ENCODE measurements at places on chromosomes 2 and 18.

DNA sequence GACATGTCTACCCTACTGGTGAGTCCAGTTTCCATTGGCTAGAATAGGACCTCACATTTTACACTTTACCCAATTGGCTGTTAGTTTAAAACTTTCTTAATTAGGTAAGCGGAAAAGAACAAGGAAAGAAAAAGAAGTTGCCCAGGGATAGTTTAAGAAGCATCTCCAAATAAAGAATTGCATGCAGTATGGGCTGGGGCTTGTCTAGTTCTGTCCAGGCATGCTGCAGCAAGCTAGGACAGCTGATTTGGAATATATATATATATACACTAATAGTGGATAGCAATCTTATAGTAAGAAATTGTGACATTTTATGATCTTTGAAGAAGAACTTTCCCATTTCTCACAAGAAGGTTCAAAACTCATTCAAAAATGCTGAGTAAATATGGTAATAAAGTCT is 90.0 kb upstream of the ERBB4 start:
- no peak for DNase-seq

DNA sequence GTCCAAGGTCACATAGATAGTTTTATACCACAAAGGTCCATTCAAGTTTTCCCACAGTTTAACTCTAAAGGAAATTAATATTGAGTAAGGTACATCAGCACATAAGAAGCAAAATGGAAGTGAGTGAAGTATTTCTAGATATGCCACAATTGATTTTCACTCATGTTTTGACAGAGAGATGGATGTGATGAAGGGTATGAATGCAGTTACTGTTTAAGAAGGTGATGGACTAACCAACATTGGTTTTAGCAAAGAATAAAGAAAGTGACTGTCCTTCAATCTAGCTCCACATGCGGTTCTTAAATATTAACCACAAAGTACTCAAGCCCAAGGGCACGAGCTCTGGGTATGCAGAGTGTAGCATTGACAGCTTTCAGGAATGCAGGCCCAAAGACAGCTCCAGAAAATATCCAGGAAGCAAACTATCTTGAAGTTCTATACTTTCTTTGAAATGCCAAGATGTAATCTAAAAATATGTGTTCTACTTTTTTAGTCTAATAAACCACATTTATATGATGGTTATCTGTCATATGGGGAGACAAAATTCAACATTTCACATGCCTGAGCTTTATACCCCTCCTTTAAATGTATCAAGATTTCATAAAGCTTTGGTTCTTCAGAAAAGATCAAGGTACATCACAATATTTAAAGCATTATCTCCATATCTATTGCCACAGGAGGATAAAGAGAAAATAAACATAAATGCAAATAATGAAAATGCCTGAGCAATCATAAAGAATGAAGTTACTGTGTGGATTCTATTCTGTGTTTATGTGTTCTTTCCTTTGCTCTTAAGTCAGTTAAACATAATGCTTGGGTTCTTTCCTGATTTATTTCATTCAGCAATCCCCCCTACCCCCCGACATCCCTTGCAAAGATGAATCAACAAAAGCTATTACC is 6.7 kb upstream of the SCN1A start:
- no peak for DNase-seq

DNA sequence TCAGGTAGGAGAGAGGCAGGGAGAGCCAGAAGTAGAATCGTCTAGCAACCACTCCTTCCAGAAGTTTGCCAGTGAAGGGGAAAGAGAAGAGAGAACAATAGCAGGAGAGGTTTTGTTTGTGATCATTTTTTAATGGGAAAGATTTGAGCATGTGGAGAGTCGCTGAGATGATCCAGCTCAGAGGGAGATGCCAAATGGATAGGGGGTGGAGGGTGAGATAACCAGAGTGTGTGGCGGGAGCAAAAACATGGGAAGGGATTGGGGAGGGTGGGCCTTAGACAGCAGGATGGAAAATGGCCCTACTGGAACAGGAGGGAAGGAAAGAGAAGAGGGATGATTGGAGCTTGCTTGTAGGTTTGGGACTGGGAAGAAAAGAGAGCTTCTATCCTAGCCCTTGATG is 269.8 kb downstream of the GLI2 start:
- no peak for DNase-seq

DNA sequence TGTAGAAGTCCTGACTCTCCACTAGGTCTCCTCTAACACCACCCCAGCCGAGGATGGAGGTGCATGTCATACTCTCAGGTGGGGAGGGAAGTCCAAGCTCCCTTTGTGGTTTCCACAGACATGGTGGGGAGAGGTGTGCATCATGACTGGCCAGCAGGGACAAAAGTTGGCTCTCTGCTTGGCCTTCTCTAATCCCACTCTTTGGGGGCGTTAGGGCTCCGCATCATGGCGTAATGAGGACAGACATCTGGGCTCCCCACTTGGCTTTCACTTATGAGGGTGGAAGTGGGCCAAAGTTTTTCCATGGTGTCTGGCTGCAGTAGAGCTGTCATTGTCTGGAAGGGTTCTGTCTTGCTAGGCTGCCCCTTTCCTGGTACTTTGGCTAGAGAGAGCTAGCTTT is 80.7 kb upstream of the DAPL1 start:
- DNase-seq: no peak

DNA sequence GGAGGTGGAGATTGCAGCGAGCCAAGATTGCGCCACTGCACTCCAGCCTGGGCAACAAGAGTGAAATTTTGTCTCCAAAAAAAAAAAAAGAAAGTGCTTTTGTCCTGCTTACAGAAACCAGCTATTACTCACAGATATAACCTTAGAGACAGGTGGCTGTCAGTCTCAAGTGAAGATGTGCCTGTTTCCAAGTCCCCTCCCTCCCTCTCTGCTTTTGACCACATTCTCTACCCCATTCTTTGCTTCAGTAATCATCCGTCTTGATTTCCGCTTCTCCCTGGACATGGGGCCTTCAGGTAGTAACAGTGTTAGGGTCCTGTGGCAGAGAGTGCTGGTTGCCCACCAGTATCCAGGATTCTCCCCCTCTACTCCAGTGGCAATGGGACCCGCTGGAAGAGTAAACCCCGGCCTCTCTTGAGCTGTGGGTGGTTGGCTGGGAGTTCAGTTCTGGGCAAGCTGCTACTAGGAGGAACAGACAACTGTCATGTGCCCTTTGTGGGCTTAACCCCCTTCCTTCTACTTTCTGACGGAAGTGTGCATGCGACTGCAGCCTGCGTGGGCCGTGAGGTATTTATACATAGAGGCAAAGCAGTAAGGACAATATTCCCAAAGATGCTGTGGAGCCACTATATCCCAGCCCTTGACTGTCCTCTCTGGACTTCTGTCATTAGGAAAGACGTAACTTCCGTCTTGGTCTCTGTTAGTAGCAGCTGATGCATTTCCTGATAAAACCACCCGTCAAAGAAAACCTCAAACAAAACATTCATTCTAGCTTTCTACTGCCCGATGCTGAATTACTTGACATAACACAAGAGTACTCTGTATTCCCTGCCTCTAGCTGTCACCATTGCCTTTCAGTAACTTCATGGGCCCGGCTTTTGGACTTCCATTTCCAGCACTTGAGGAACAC is 17.8 kb downstream of the PDCL3 start:
- no peak for DNase-seq

- DNase-seq: no peak
Measured at GRCh38 chr18:55287935-55288868, 299.8 kb downstream of the TCF4 start.

GRCh38 chr2:23137166-23137565 is 247.8 kb upstream of the KLHL29 start:
- DNase-seq: no peak

- no peak for DNase-seq
Measured at GRCh38 chr2:195026261-195026660, 630.8 kb upstream of the SLC39A10 start.

- DNase-seq: peak; percentile 63
Measured at GRCh38 chr2:121071034-121071504, 213.9 kb downstream of the TFCP2L1 start.

DNA sequence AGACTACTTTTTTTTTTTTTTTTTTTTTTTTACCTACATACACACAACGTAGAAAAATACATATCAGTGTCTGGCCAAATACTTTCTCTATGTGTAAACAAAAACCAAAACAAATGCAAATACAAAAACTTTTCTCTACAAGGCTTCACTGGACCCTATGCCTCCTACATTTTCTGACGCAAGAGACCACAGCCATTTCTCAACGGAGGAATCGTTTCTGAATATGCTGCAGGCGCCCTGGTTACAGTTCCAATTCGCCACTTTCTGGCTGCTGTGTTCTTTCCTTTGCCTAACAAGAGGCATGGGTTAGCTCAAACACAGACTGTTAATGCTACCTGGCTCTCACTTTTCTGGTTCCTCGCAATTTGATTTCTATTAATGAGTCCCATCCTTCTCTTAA is 96.4 kb downstream of the EPB41L3 start:
- DNase-seq: no peak

GRCh38 chr2:239610457-239611221 is 209.8 kb upstream of the HDAC4 start:
- no peak for DNase-seq

- no peak for DNase-seq
Measured at GRCh38 chr2:9364791-9365497, 58.4 kb downstream of the ITGB1BP1 start.

DNA sequence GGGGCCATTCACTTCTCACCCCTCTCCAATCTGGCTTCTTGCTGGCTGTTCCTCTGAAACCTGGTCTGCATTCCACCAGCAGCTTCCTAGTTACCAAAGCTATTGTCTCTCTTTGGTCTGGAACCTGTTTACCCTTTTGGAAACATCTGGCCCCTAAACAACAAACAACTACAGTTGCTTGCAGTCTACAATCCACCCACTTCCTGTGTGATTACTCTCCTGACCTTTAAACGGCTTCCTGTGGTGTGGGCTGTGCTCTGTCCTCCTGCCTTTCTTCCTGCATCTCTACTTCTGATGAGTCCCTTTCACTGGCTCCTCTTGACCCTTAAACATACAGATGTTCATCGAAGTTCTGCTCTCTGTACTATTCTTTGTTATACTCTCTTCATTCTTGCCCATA is 303.8 kb downstream of the TDRD15 start:
- DNase-seq: no peak

GRCh38 chr2:41759880-41760279 is 287.9 kb upstream of the PKDCC start:
- no peak for DNase-seq

DNA sequence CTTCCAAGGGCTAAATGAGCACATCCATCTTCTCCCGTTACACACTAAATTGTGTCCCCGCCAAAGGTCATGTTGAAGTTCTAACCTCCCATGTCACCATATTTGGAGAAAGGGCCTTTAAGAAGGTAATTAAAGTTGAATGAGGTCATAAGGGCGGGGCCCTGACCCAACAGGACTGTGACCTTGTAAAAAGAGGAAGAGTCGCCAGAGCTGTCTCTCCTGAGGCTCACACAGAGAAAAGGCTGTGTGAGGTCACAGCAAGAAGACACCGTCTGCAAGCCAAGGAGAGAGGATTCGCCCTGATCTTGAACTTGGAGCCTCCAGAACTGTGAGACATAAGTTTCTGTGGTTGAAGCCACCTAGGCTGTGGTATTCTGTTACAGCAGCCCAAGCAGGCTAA is 24.1 kb downstream of the TRABD2A start:
- no peak for DNase-seq

- DNase-seq: no peak
Measured at GRCh38 chr2:168889635-168890005, 610 bp downstream of the SPC25 start.

GRCh38 chr2:50385349-50385748 is 646.6 kb downstream of the NRXN1 start:
- no peak for DNase-seq

- no peak for DNase-seq
Measured at GRCh38 chr2:163731735-163732134, 4.1 kb downstream of the FIGN start.

- DNase-seq: no peak
Measured at GRCh38 chr18:11156978-11157377, 7.6 kb upstream of the PIEZO2 start.

- no peak for DNase-seq
Measured at GRCh38 chr18:23320709-23321236, 132.3 kb upstream of the RIOK3 start.

DNA sequence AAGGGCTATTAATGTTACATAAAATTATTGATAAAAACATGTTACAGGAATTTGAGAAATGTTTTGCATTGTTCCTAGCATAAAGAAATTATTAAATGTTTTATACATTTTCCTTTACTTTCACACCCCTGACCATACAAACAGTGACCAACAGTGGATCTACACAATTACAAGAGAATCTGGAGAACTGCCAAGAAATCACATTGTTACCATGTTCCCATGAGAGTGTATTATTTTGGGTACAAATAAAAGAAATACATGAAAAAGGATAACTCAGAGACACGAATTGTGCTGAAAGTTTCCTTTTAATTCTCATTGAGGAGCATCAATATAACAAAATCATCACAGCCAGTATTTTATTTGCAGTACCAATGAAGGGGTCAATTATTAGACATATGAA is 150.1 kb downstream of the WDPCP start:
- no peak for DNase-seq

GRCh38 chr18:65938592-65939372 is 188.0 kb downstream of the CDH7 start:
- DNase-seq: no peak

DNA sequence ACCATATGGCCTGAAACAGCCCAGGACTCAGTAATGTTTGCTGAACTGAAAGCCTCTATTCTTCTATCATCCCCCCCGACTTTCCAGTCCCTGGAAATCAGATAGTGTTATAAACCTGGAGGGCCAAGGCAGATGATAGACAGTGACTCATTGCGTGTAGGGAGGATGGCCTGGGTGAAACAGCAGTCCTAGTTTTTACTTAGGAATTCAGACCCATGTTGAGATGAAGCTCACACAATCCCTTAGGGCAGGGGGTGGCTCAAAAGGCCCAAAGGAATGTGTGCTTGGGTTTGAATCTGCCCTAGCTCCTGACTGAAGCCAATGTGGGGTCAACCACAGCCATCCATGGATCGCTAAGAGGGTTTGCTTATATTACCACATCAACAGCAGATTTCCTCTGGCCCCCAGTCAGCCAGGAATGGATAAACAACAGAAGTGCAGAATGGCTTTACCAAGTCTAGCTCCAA is 43.9 kb upstream of the STPG4 start:
- DNase-seq: no peak

GRCh38 chr2:217393585-217394032 is 533.7 kb upstream of the TNP1 start:
- DNase-seq: peak; percentile 79

DNA sequence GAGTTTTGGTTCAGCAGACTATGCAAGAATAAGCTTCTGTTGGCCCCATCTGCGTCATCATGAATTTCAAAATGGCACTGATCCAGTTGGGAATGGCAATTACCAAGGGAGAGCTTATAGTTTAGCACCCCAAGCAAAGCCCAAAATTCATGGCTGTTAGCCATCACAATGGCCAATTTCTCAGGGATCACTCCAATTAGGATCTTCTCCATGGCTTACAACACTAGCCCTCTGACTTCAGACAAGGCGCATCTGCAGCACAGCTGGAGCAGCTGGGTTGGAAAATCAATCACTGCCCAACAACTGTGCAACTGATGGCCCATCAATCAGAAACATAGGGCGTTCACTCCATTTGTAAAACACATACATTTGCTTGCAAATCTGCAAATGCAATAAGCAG is 273.6 kb downstream of the SRBD1 start:
- no peak for DNase-seq

All from psoas muscle (tissue), 8 donors.